ENCODE measurements at places on chromosomes 12 and 14.

- DNase-seq = no peak
Measured at GRCh38 chr14:59438195-59438647, 27.0 kb downstream of the GPR135 start.

- DNase-seq = no peak
Measured at GRCh38 chr12:125029761-125030358, 35.4 kb upstream of the AACS start.

DNA sequence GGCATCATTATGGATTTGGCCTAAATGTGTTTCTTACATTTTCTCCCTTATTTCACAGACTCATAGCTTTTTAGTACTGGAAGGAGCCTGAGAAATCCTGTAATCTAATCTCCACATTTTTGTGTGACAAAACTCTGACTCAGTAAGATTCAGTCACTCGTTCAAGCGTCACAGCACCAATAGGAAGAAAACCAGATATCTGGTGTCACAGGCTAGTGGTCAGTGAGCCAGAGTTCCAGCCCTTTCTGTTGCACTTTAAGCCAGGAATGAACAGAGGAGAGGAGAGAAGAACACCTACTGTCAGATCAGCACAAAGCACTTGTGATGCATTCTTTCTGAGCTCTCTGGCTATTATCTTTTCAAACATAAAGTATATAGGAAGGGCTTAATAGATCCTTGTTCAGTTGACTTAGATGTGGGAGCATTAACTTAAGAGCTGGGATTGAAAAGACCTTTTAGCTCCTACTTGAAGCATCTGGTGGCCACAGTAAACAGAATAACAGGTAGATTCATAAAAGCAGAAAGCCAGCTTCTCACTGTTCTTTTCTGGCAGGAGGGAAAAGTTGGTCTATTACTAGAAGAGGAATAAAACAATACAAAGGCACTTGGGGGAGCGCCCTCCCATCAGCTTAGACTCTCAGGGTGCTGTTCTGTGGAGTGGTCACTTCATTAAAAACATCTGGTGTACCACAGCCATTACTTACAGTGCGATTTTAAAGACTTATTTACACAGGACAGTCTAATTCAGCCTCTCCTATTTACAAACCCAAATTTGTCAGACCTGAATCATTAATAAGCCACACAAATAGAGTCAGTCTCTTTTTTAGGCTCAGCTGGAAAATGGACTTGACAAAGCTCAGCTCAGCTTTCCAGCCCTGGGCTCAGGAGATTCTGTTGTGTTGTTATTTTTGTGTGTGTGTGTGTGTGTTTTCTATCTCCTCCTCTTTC lies 12.2 kb upstream of the NID2 start:
- DNase-seq = no peak

DNA sequence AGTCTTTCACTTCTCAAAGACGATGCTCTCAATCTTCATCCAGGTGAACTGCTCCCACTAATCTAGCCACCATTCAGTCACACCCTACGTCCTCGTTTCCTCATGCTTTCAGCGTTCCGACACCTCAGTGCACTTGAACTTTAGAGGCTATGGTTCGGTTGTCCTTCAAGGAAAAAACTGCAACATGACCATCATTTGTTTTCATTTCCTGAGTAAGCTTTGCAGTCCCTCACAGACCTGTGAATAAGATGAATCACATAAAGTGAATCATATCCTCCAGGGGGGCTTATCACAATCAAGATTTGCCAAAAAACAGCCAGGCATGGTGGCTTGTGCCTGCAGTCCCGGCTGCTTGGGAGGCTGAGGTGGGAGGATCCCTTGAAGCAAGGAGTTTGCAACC lies 80.2 kb downstream of the TMCC3 start:
- DNase-seq = no peak

GRCh38 chr14:61632401-61632800 lies 62.9 kb upstream of the HIF1A start:
- no peak for DNase-seq

- no peak for DNase-seq
Measured at GRCh38 chr12:47414511-47414910, 291.3 kb downstream of the RPAP3 start.

DNA sequence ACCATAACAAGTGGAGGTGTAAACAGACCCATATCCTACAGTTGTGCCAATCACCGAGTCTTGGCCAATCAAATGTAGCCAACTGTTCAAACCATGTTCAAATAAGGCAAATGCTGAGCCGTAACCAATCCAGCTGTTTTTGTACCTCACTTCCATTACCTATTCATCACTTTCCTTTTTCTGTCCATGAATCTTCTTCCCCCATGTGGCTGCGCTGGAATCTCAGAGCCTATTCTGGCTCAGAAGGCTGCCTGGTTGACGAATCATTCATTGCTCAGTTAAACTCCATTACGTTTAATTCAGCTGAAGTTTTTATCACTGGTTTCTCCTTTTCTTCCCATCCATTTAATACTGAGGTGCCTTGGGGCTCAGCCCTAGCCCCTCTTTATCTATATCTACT lies 71.1 kb downstream of the TBC1D30 start:
- DNase-seq = no peak

GRCh38 chr14:23346693-23347405 lies 5.8 kb downstream of the SLC22A17 start:
- DNase-seq = no peak

GRCh38 chr14:21107283-21107800 lies 6.5 kb downstream of the TMEM253 start:
- DNase-seq = no peak

DNA sequence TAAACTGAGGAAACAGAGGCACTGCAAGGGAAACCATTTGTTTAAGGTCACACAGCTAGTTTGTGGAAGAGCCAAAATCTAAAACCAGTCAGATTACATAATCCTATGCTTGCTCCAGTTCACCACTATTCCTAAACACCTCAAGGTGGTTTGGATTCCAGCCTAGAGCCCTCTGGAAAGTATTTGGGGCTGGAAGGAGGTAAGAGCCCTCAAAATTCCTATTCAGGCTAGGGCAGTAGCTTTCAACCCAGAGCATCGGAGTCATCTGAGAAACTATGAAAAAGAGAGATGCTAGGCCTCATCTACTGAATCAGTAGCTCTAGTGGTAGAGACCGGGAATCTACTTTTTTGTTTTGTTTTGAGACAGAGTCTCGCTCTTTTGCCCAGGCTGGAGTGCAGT lies 16.0 kb upstream of the SPPL3 start:
- no peak for DNase-seq

GRCh38 chr12:51926064-51926632 lies 18.8 kb downstream of the ACVRL1 start:
- no peak for DNase-seq

DNA sequence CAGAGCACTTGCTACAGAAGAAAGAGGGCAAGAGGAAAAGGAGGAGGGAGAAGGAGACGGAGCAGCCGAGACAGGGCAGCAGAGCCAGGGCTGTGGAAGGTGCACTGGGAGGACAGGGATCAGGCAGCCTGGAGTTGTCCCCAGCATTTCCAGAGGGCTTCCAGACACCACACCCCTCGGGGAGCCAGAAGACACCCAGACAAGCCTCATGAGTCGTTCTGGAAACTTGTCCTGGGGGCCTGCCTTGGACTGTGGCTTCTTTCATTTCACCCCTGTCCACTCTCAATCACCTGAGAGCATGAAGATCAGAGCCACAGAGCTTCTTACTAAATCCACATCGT lies 14.1 kb downstream of the CMKLR1 start:
- DNase-seq = no peak

DNA sequence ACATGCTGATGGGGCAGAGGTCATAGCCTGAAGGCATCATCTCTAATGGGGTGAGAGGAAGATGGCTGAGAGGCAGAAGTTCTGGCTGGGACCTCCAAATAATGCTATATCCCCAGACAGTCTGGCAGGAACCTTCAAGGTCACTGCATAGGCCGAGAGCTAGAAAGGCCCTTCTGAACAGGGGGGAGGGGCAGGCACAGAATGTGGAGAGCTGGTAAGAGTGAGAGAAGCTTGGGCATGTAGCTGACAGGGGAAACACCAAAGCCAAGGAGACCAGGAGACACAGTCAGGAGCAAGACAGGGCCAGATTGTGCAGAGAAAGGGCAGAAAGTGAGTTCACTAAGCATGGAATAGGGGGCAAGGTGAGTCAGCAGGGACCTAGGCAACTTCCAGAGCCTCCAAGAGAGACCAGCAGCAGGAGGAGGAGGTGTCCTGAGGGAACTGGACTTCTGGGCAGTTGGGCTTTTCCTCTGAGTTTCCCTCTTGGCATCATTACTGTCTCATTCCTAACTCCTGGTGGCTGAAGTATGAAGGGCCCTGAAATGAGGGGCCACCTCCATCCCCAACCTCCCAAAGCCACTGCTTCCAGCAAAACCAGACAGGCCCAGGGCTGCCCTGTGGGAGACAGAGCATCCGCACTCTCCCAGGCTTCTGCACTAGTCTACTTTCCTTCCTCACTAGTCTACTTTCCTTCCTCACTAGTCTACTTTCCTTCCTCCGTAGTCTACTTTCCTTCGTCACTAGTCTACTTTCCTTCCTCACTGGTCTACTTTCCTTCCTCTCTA lies 17.1 kb downstream of the ANO2 start:
- DNase-seq = no peak

DNA sequence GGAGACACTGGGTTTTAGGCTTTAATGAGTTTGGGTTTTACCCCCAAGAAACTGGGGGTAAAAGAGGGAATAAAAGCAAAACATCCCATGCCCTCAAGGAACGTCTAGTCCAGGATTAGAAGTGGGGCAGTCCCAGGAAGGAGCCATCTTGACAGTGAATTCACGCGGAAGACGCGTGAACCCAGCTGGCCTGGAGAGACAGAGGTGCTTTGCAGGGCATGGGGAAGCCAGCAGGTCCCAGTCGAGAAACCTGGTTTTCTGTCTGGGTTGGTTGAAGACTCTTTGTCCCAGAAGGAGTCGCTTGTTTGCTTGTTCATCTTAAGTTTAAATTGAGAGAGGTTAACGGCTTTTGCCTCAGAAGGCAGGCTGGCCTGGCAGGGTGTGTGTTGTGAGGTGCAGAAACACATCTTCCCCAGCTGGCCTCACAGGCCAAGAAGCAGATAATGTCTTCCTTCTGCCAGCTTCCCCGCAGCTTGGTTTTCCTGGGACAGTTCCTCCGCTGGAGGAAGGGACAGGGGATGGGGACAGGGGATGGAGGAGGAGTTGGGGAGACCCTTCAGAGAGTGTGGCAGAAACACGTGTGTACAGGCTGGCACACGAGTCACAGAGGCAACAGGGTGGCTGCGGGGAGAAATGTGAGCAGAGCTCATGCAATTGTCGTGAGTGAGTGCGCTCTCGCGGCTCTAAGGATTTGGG lies 18.5 kb upstream of the CD9 start:
- DNase-seq = no peak

DNA sequence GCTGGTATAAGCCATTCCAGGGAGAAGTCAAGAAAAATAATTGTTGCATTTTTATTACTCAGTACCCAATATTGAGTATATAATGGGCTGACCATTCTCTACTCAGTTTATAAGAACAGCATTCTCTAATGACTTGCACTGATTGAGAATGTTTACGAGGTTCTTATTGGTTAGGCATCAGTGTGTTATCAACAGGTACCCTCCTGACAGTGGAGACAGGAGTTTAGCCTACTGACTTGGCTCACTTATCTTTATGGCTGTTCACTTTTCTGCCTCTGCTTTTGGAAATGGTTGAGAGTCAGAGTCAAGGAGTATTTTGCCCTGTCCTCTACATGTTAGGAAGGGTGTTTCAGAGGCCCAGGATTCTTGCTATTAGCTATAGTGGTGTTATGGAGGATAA lies 228.0 kb upstream of the RGS6 start:
- no peak for DNase-seq

GRCh38 chr12:45214071-45214470 lies 1.8 kb upstream of the ANO6 start:
- DNase-seq = no peak

DNA sequence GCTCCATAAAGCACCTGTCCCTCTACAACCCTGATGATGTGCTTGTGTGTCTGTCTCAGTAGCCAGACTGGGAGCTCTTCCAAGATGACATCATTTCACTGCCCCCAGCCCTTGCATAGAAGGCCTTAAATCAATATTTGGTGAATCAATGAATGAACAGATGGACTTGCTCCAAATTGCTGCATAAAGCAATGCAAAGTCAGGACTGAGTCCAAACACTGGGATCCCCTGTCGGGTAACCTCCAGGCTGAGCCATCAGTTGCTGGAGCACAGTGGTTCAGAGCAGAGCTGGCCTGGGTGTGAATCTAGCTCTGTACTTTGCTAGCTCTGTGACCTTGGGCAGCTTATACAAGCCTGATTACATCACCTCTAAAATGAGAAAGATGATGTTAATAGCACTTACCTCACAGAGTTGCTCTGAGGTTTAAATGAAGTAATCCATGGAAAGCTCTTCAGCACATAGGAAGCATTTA lies 120.3 kb upstream of the VASH1 start:
- DNase-seq = no peak

GRCh38 chr12:40691913-40692764 lies at the start of gene CNTN1:
Gene CNTN1, plus strand, starts transcription at chr12:40692439.
- peak; percentile 95 for DNase-seq
